Stimulated activated CD4-positive, alpha-beta T cell treated with anti-CD3 and anti-CD28 coated beads, Interleukin-1b, Interleukin-23, amount 100 ng/mL, for 1 hour (primary cell): ENCODE measurements at places on chromosomes 4 and X.

- DNase-seq = no peak
These were observed 15.6 kb downstream of the PJA1 start for GRCh38 chrX:69149466-69150280.

DNA sequence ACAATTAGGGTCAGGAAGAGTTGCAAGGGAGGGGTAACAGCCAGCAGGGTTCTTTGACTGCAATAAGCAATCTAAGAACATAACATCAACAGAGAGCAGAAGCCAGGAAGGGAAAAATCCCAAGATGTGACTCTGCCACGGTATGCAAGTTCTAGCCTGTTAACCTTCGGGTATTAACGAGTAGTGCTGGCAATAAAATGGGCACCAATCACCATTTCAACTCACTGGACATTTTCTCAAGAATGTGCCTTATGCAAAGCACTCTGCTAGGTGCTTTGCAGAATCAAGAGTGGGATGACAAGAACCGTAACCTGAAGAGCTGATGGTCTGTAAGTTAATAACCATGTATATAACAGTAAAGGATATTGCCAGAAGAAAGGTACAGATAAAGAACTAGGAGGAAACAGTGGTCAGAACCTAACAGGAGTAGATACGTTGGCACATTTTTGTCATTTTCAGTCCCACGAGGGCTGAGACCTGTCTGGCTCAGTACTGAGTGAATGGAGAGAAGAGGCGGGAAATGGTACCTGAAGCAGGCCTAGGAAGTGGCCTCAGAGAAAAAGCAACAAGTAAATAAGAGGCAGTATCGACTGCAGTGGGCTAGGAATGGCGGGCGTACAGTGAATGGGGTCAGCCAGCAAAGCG is 2.7 kb downstream of the ELOVL6 start:
- no peak for DNase-seq

- no peak for DNase-seq
These were observed 10.2 kb downstream of the ASIC5 start for GRCh38 chr4:155855897-155856296.

- no peak for DNase-seq
These were observed 30.0 kb upstream of the FGG start for GRCh38 chr4:154642373-154643009.

GRCh38 chrX:57453901-57454300 is 137.9 kb upstream of the ZXDB start:
- DNase-seq = no peak

DNA sequence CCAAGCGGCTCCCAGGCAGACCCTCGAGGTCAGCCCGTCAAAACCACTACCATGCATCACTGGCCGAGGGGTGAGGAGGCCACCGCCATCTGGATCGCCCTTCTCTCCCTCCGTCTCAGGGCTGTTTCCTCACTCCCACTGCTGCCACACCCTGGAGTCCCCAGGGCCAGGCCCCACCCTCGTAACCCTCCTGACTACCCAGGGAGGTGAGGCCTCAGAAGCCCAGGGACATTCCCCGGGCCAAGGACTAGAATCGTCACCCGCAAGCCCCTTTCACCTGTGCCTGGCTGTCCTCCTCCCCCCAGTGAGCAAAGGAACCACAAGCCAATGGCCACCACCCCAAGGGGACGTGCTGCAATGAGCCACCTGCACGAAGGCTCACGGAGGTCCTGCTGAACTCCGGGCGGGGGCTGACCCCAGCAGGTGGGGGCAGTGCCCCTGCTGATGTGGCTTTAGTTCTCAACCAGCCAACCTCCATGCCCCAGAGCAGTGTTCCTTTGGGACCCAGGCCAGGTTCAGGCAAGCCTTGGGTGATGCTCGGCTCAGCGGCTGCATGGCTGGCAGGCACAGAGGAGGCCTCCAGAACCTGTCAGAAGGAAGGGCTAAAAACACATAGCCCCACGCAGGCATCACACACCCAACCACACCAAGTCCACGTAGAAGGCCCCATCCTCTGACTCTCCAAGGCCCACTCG is 23.8 kb downstream of the PPP2R2C start:
- DNase-seq = no peak

GRCh38 chr4:97475621-97476020 is 667.7 kb downstream of the STPG2 start:
- no peak for DNase-seq

- DNase-seq = no peak
These were observed 45.8 kb upstream of the RNF128 start for GRCh38 chrX:106680716-106681115.

- no peak for DNase-seq
These were observed 95.9 kb upstream of the RPS6KA3 start for GRCh38 chrX:20362268-20363267.

DNA sequence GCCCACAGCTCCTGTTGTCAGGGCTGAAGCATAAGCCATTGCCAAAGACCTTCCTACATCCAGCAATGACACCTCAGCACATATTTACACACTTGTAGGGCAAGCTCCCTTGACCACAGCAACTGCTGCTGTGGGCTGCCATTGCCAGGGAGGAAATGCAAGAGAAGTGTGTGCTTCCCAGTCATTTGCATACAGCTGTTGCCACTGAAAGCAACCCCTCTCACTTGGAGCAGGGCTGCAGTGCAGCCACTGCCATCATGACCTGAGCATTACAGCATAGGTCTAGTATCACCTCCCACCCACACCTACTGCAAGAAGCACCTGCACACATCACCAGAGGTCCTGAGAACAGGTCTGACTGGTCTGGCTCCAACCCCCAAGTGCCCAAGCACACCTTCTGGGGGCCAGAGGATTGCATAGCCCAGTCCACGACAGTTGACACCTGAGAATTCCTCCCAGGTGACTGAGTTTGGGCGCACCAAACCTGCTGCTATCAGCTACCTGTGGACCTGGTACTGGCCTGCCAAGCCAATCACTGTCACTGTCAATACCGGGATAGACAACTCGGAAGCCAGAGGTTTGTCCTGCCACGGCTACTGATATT is 636.5 kb upstream of the SLIT2 start:
- DNase-seq = no peak

DNA sequence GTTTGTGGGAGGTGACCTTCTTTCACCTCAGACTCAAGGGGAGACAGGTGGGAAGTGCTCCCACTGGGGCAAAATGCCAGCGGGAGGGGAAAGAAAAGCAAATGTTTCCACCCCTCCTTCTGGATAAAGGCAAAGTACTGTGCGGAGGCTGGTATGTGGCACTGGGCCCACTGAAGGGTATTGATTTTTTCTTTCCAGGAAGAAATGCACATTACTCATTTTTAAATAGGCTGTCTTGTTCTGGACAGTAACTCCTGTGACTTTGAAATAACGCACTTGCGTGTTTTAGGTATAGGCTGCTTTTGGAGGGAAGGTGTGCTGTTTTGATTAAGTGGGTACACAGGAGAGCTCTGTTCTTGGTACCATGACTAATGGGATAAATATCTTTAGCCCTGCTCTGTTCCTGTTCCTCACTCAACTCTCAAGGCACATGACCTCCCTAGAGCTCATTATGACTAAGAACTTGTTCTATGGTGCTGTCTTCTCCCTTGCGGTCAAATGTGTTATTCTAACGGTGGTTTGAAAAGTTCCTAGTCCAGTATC is 40.7 kb upstream of the MBTPS2 start:
- no peak for DNase-seq

DNA sequence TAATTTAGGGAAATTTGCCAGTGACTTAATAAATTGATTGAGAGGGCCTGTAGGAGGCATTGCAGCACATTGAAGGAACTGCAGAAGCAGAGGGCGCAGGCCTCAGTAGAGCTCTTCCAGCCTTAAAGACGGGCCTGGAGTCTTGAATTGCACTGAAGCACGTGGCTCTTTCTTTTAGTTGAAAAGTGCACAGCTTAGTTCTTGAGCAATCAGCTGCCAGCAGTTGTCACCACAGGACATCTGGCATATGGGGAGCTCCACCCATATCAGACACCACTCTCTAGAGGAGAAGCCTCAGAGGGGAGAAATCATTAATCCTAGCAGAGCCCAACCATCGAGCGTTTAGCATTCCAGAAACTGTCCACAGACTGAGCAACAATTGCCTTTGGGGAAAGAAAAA is 16.0 kb upstream of the FGF16 start:
- no peak for DNase-seq

- no peak for DNase-seq
These were observed 83.2 kb downstream of the SH3KBP1 start for GRCh38 chrX:19804151-19804550.

GRCh38 chr4:54898656-54899340 is 226.6 kb downstream of the KDR start:
- DNase-seq = no peak

DNA sequence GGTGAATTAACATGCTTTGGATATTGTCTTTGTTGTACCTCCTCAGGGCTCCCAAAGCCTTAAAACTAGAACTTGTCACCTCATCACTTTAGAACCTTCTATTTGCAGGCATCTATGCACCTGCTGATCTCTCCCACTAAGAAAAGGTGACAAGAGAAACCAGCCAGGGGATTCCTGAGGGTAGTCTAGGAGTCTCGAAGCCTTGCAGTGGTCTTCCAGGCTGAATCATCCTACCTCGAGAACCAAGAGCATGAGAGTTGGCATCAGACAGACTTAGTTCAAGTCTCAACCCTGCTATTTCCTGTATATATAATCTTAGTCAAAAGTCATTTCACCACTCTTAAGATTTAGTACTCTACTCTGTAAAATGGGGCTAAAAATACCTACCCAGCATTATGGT is 29.6 kb downstream of the RTL5 start:
- DNase-seq = no peak

- DNase-seq = no peak
These were observed 569 bp upstream of the PDLIM5 start for GRCh38 chr4:94451051-94451694.

DNA sequence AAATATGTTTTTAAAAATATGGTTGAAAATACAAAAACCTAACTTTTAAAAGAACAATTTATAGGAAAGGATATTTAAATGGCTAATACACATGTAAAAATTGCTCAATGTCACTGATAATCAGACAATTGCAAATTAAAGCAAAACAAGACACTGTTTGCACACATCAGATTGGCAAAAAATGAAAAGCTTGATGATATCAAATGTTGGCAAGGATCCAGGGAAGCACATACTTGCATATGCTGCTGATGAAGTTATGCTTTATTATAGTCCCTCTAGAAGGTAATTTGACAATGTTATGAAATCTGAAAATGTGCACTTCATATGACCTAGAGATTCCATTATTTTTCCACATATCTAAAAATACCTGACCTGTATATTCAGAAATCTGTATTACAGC is 45.7 kb upstream of the EPGN start:
- no peak for DNase-seq

DNA sequence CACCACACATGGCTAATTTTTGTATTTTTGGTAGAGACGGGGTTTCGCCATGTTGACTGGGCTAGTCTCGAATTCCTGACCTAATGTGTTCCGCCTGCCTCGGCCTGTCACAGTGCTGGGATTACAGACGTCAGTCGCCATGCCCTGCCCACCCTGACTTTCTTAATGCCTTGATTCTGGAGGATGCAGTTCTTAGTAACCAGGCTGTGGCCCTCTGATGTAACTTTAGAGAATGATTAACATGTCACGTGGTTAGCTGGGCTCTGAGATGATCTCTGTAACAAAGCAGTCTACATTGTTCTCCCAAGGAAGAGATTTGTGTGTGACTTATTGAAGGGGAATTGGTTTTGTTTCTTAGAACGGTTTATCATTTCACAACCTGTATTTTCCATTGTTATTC is 30.6 kb downstream of the ANK2 start:
- DNase-seq = no peak

GRCh38 chrX:147917700-147918695 is 6.3 kb downstream of the FMR1 start:
- no peak for DNase-seq

- DNase-seq = no peak
These were observed 2.3 kb upstream of the SLC26A1 start for GRCh38 chr4:995311-996026.

DNA sequence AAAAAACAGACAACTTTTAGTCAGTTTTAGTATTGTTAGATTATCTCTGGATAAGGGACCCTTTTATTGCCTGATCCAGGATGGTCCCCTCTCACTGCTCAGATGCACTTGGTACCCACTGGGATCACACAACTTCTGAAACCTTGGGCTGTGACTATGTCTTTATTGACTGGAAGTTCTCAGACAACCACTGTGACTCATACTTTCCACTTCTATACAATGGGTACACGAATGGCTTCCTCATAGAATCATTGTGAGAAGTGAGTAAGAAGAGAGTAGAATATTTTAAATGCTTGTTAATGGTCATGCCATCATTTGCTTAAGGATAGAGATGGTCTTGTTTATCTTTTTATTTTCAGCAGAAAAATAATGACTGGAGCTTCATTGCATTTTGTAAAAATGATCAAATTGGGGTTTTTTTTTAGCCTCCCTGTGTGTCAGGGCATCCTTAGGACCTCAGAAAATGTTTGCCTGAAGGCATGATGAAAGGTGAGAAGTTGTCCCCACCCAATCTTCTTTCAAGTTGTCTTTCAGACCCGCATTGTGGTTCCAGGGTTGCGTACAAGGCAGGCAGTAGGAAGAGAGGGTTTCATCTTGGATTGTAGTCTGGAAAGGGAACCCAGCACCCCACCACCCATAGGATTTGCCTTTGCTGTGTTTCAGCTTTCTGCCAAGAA is 115.1 kb downstream of the CPEB2 start:
- no peak for DNase-seq

DNA sequence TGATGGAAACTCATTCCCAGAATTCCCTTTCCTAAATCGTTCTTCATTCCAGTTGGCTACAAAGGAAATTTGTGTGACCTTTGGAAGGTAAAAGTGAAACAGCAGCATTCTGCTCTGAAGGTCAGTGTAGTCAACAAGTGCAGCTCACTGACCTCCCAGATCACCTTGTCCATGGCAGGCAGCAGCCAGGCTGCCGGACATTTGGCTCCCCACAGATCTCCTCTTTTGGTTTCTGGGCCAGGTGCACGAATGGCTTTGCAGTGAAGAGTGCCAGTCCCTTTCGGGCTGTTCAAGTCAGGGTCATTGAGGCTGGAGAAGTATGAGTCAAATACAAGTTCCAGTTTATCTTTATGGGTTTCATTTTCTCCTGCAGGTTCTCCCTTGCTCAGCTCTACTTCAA is 14.3 kb downstream of the GPRIN3 start:
- DNase-seq = no peak

- DNase-seq = no peak
These were observed 10.9 kb upstream of the FGF16 start for GRCh38 chrX:77436271-77436670.

- no peak for DNase-seq
These were observed 47.2 kb upstream of the RASGEF1B start for GRCh38 chr4:81518762-81519426.

GRCh38 chrX:80266979-80267378 is 153.3 kb upstream of the TENT5D start:
- no peak for DNase-seq

- DNase-seq = no peak
These were observed 122.1 kb downstream of the FRAS1 start for GRCh38 chr4:78179196-78179595.

GRCh38 chr4:174580597-174580996 is 58.3 kb upstream of the HPGD start:
- no peak for DNase-seq
